ENCODE measurements at places on chromosomes 13 and 19. TPM values are rescaled to one million over a fixed set of nuclear protein-coding genes. Genes with fewer than 3 reads are reported as not detected.

The MZF1 gene
- 26.8 TPM for total RNA-seq

The CEACAM21 gene
- total RNA-seq: 24.7 TPM

The NDUFA7 gene
- total RNA-seq: 73.1 TPM

DNA sequence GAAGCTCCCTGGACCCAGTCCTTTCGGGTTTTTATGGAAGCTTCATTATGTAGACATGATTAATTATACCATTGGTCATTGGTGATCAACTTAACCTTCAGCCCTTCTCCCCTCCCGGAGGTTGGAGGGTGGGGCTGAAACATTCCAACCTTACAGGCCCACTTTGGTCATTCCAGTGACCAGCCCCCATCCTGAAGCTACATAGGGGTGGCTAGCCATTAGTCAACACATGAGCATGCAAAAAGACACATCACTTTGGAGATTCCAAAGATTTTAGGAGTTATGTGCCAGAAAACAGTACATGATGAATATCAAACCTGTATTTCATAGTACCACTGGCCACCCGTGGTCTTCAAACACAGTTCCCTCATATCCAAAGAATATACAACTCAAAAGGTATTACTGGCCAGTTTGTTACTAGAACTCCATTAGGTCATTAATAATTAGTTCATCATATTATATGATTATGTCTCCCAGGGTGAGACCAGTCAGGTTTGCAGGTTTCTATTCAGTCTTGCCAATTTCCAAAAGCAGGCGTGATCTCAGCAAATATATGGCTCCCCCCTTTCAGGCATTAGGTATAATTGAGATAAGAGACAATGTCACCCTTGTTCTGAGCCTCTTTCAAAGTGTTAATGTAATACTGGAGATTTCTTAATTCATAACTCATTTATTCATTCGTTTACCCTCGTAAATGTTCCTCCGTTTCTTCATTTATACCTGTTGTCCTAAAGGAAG, 11.1 kb downstream of the PPP5C start:
- peak; percentile 1 for DNase-seq
